ENCODE measurements at places on chromosomes 5 and 9.

GRCh38 chr9:86531273-86531970, 177.2 kb upstream of the TUT7 start:
- DNase-seq, result no peak

DNA sequence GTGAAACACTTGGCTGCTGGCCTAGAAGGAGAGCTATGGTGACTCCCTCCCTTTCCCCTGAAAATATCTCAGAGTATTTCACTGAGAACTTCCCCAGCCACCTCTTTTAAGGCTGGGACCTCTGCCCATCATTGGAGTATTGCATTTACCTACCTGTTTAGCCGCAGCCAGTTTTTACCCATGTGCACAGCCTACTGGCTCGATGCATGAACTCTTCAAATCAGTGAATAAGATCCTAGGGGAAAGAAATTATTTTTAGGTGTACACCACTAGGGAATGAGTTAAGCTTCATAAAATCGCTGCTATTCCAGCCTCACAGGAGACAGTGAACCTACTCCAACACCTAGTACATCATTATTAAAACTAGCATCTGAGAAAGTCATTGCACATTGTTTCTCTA, 16.8 kb upstream of the FAM174A start:
- no peak for DNase-seq

DNA sequence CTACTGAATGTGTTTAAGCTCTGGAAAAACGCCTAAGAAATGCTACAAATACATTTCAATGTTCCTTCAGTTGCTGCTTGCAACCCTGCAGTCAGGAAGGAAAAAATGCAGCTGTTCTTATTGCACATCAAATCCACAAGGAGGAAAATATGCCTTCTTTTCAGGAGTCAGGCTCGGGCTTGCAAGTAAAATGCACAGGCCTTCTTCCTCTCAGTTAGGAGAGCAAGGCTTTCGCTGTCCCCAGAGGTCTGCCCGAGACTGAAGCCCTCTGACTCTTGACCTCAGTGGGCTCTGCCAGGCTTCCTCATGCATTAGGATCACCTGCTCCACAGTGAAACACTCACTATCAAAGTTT, 899 bp upstream of the SHC3 start:
- DNase-seq, result no peak

DNA sequence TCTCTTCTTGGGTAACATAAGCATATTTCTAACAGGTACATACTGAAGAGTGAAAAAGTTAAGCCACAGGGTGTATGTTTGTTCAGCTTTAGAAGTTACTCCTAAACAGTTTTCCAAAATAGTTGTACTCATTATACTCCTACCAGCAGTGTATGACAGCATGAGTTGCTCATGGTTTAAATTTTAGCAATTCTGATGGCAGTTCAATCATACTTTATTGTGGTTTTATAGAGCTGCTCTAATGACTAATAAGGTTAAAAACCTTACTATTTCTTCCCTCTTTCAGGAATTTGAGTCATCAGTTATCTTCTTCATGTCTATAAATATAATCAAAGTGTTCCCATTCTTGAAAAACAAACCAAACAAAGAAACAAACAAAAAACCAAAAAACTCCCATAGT, 81.5 kb downstream of the CAAP1 start:
- no peak for DNase-seq

DNA sequence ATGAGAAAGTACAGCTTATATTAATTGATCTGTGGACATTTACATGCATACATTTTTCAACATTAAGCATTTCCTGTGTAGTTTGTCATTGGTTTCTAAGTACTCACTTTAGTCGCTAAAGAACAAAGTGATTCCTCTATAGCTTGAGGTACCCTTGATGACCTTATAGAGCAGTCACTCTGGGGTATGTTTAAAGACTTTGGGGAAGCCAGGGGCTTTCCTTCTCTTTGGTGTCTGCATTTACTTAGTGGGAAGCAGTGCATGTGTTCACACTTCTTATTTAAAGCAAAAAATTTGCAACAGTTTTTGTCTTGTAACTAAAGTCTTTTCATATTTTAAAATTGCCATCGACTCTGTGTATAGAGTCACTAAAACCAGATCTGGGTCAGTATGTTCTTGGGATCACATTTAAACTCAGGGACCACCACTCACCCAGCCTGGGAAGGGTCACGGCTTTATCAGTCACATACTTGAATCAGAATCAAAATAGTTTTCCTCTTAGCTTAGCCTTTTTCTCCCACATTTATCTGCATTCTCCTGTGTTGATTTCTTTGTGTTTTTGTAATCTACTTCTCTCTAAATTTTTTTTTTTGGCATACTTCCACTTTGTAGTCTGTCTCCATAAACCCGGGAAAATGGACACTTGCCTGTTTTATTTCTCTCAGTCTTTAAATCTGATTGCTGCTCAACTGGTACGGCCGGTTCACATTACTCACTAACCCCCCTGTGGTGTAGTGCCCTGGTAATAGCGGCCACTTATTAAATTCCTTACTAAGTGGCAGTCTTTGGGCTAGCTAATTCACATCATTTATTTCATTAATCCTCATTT, 143.9 kb upstream of the FBN2 start:
- DNase-seq, result no peak

- DNase-seq, result no peak
Measured at GRCh38 chr9:129759319-129759718, 6.5 kb upstream of the PTGES start.

GRCh38 chr5:57566914-57567313, 84.3 kb upstream of the ACTBL2 start:
- DNase-seq, result no peak

DNA sequence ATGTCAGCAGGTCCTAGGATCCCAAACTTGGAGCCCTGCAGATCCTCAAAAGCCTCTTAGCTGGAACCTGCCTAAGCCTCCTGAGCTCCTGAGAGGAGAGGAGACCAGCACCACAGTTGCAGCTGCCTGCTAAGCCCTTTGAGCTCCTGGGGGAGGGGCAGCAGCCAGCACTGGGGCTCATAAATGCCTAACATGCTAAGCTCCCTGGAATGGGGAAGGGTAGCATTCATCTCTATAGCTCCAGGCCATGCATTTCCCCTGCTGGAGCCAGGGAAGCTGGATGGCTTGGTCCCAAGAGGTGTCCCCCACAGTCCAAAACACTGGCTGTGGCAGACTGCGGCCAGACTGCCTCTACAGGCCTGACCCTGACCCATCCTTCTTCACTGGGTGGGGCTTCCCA, 182.7 kb downstream of the KCNN2 start:
- DNase-seq, result no peak

GRCh38 chr5:135242021-135242865, 156.8 kb downstream of the MACROH2A1 start:
- DNase-seq, result no peak
